HEK293T (cell line): ENCODE measurements at places on chromosomes 12 and 14.

DNA sequence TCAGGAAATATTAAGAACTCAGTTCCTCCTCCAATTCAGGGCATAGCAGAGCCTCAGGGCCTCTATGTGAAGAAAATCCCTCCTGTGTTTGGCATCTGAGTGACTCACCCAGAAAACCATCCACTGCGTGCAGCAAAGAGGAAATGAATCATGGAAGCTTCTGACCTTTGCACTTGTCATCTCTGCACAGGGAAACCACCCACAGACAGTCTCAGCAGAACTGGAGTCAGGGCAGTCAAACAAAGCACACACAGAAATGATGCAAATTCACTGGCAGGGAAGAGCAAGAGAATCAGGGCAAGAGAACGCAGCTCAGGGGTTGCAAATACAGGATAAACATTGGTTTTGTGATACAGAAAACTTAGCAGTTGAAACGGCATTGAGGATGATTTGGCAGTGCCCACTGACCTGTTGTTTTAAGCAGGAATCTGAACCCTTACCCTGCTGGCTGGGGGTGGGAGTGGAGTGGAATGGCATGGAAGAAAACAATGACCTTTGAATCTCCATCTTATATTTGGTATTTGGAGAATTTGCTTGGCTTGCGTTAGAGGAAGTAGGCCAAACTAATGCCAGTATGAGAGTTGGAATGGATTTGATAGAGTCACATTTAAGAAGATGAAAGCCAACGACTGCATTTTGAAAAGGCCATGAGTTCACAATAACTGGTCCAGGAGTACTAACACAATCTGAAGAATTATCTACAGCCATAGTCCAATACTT is 53.5 kb downstream of the PHLDA1 start:
- DNase-seq, result peak; percentile 26

- DNase-seq, result no peak
Observed at GRCh38 chr14:58815794-58816193, 178.0 kb downstream of the DACT1 start.

DNA sequence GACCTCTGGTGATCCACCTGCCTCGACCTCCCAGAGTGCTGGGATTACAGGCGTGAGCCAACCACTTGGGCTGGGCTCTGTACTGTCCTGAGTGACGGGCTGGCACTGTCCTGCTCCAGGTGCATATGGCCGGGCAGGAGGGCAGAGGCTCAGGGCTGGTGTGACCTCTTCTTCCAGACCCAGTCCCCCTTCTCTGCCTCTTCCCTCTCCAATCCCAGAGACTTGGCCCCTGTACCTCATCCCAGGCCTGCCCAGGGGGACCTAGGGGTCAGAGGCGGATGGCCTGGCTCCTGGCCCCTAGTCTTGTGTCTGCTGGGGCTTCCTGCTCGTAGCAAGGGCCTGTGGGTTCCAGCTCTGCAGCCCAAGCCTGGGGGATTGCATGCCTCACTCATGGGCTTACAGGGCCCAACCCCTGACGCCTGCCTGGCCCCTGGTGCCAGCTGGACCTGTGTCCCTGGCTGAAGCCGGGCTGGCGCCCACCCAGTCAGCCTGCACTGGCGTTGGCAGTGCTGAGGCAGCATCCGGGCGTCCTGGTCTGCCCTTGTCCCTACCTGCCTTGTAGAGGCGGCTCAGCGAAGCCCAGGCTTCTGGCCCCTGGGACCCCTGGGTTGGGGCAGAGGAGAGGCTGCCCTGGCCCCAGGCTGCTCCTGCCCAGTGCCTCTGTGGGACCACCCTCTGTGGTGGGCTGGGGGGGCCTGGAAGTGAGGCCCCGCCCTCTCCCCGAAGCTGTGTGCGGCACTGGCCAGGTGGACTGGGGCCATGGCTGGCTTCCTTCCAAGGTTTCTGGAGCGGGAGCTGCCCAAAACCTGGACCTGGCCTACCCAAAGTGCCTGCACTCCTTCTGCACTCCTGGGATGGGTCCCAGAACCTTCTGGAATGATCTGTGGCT is 4.3 kb downstream of the TEDC1 start:
- DNase-seq, result no peak

DNA sequence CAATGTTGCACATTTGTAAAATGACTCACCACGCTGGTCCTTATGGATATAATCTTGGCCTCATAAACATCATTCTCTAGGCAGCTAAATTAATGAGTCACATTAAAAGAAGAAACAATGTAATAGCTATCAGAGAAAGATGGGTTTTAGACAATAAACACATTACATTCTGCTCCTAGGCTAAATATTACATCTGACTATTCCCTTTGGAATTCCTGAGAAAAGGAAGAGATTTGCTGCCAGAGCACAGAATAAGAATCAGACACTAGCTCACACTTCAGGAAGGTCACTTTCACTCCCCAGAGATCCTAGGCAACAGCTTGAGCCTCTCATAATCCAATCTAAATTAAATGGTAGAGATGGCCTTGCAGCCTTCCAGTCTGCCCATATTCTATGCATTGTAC is 218.2 kb downstream of the PTPRO start:
- DNase-seq, result no peak

DNA sequence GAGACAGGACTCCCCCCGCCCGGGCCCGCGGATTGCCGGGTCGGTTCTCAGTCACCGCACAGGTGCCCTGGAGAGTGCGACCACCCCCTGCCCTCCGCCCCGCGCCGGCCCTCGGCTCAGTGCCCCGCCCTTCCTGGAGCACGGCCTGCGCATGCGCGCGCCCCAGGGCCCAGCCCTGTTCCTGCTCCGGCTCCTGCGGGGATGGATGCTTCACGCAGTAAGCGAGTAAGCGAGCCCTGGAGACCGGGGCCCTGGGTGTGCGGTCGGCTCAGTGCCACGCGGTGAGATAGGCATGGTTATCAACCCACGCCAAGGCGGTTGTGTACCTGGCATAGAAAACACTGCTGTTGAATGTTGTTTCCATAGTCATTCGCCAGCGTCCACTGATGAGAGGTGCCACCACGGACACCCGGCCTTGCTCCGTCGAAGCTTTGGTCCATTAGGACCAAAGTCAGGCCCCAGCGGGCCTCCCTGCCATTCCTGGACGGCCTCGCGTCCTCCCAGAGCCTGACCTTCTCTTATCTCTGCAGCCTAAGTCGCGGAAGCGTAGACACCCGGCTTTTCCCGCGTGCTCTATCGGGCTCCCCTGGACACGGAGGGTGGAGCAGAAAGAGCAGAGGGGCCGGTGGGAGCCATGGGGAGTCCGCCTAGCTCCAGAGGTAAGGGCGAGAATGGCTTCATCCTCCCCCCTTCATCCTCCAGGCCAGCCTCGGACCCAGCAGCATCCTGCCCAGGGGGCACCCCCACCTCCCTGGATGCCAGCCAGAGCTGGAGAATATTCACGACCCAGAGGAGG is 90.6 kb downstream of the PAPOLA start:
- DNase-seq, result no peak

DNA sequence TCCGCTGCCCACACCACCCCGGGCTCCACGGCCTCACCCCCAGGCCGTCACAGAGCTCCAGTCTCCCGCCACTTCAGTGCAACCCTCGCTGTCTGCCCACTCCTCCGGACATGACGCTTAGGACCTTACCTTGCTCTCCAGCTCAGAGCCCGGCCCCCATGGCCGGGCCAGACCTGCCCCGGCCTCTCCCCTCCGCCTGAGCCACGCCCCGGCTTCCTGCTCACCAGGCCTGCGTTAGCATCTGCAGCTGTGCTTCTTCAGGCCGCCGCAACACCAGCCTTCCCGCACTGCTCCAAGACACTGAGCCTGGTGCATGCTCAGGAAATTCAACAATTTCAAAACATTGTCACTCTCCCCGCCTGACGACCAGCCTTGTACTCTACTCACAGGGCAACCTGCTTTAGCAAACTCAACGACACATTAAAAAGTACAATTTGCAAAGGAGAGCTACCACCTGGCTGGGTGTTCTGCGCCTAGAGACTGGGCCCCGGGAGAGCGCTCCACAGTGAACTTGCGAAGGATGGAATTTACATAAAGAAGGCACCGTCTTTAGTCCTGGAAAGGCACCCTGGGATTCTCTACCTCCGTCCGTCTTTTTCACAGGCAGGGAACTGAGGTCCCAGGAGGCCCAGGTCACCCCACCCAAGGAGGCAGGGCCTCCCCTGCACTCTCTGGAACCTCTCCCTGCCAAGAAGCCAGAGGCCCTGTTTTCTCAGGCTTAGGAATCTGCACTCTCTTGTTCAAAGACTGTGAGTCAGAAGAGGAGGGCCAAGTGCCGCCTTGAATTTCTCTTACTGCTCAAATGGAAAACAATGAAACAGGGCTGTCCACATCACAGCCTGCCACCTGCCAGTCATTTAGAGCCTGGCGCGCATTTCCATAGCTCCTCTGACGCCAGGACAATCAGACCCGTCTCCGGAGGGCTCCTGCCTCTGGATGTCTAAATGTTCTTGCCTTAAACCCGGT is 51.3 kb downstream of the STX2 start:
- no peak for DNase-seq

DNA sequence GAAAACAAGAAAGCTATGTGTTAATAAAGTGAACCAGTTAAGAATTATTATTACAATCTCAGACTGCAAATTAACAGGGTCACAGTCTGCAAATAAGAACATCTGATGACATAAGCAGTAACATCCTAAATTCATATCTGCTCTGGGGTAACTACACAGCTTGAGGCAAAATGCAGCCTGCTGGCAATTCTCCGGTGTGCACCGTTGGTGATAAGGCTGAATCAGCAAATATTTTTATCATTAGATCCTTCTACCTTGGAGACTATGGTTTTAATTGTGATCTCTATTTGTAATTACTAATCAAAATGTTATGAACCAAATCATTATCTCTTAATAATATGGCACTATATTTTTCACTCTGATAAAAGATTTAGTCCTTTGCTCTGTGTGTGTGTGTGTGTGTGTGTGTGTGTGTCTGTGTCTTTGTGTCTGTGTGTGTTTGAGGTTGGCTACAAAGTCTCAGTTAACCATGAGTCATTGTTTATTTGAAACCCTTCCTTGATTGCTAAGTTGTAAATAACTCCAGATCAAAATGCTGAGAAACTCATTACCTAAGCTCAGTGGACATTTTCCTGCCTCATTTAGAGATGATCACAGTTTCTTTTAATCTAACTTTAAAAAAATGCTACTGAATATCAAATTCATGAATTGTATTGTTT is 442.6 kb downstream of the GXYLT1 start:
- no peak for DNase-seq

DNA sequence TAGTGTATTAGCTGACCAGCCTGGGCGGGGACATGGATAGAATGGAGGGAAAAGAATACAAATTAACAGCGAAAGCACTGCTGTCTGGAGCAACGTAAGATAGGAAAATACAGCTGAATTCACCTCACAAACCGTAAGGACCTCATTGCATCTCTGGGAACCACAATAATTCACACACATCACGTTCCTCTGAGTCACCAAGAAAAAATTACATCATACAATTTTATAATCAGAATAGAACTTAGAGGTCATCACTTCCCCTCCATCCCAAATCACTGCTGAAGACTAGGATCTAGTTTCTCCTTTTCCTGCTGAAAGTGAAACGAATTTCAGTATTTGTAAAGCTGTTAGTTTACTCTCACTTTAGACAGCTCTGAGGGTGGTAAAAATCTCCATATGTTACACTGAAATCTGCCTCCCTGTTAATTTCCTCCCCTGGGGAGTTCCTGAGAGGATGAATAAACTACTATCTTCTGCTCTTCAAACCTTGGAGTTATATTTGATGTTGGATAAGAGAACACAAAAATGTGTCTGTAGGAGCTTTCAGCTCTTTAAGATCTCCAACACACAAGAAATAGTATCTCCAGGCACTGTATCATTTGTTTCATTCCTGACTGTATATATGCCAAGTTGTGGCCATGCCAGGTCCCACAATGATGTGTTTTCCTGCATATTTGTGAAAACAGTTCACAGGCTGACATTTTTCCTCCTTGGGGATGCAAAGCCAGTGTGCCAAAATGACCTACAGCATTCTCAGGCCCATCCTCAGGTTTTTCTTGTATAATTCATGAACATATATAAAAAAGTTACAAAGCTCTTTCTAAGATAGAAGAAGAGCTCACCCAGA is 63.8 kb upstream of the SSTR1 start:
- no peak for DNase-seq

- no peak for DNase-seq
Observed at GRCh38 chr14:74963705-74964271, 8.4 kb upstream of the PGF start.

DNA sequence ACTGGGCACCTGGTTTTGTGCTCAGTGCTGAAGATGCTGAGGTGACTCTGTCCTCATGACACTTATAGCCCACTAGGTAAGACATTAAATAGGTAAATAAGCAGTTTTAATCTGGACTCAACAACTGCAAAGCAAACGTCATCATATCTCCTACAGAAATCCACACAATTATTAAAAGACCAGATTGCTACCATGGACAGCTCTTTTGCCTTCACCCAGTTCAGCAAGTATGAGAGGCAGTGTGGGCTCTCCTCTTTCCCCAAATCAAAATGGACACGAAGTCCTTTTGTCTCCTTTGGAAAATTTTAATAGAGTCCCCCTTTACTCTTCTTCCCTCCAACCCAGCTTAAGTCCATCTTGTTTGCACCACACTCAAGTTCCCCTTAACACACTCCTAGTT is 171.1 kb downstream of the RPAP3 start:
- no peak for DNase-seq
